ENCODE measurements at places on chromosomes 2 and 18.

DNA sequence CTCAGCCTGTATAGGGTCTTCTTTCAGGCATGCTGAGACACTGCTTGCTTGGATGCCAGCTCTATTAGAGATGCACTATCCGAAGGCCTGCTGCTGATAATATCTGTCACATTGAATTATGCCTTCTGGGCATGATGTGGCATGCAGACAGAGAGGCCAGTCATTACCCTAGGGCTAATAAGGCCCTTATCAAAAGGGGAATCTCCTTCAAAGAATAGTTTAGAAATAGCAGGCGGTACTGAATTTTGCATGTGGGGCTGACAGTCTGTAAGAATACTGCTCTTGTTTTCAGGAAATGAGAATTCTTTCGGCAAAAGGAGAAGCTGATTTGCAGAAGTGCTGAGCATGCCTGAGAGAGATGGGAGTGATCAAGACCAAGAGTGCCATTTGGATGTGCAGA, 13.1 kb upstream of the LHCGR start:
- no peak for DNase-seq

GRCh38 chr2:11321847-11322246, 22.6 kb downstream of the ROCK2 start:
- DNase-seq: no peak

DNA sequence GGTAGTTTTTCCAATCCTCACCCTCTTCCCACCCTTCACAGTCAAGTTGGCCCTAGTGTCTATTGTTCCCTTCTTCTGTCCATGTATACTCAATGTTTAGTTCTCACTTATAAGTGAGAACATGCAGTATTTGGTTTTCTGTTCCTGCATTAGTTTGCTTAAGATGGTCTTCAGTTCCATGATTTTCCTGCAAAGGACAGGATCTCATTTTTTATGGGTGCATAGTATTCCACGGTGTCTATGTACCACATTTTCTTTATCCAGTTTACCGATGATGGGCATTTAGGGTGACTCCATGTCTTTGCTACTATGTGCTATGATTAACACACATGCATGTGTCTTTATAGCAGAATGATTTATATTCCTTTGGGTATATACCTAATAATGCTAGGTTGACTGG, 104.4 kb downstream of the STRN start:
- DNase-seq: no peak

DNA sequence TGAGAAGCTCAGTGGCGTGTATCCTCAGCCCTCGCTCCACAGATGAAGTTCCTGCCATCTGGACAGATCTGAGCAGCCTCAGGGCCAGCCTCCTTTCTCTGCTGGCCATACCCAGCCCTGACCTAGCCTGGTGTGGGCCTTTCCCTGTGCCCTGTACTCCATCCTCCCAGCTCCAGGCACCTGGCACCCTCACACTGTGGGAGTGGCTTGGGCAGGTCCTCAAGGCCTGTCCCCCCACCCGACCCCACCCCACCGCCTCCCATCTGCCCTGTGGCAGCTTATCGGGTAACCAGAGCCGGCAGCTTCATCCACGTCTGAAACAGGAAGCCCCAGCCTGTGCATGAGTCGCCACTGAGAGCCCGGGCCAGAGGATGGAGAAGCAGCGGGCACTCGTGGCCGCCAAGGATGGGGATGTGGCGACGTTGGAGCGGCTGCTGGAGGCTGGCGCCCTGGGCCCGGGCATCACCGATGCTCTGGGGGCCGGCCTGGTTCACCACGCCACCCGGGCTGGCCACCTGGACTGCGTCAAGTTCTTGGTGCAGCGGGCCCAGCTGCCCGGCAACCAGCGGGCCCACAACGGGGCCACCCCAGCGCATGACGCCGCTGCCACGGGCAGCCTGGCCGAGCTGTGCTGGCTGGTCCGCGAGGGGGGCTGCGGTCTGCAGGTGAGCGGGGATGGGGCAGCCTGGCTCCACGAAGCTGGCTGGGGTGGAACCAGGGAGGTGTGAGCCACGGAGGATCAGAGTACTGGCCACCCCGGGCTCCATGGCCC, at the start of gene ESPNL:
TSS of gene ESPNL (plus strand) at position 292 of the 772 bp plus-strand sequence. CDS start at position 372, 80 bp downstream.
- no peak for DNase-seq

DNA sequence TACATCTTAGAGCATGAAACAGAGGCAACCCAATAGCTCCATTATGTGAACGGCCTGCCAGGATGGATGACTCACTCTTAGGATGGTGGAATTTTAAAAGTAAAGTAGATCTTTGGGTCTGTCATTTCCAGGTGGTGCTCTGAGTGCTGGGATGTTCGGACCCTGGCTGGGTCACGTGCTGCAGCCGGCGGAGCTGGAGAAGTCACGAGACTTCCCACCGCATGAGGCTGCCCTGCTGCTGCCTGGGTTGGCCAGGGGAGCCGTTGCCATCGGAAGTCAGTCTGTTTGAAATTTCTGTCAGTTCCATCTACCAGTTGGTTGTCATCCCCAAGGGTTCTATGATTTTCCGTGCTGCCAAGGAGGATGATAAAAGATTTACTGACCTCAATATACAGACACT, 93.3 kb upstream of the ALKAL2 start:
- DNase-seq: no peak
